Astrocyte of the hippocampus (primary cell): ENCODE measurements at places on chromosomes 5 and 9.

DNA sequence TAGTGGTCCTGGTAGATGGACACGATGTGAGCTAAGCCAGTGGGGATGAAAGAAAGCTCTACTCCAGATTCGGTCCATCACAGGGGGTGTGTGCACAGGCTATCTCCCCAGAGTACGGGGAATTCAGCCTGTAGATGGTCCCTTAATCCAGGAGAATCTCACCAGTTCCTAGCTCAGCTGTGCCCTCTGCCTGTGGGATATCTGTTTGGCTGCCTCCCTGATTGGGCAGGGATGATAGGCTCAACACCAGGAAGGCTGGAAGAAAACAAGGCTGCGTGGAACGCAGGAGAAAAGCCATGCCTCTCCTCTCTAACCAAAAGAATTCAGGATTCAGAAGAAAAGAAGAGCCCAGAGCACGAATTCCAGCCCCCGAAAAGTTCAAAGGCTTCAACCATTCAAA is 40.9 kb downstream of the VLDLR start:
- no peak for DNase-seq

- DNase-seq: no peak
Measured at GRCh38 chr9:133460405-133461175, 812 bp downstream of the CACFD1 start.

GRCh38 chr9:18692268-18692667 is 218.3 kb downstream of the ADAMTSL1 start:
- DNase-seq: no peak

GRCh38 chr9:36933676-36934215 is 100.3 kb downstream of the PAX5 start:
- DNase-seq: no peak

GRCh38 chr5:76745670-76746069 is 29.7 kb downstream of the F2R start:
- DNase-seq: no peak

DNA sequence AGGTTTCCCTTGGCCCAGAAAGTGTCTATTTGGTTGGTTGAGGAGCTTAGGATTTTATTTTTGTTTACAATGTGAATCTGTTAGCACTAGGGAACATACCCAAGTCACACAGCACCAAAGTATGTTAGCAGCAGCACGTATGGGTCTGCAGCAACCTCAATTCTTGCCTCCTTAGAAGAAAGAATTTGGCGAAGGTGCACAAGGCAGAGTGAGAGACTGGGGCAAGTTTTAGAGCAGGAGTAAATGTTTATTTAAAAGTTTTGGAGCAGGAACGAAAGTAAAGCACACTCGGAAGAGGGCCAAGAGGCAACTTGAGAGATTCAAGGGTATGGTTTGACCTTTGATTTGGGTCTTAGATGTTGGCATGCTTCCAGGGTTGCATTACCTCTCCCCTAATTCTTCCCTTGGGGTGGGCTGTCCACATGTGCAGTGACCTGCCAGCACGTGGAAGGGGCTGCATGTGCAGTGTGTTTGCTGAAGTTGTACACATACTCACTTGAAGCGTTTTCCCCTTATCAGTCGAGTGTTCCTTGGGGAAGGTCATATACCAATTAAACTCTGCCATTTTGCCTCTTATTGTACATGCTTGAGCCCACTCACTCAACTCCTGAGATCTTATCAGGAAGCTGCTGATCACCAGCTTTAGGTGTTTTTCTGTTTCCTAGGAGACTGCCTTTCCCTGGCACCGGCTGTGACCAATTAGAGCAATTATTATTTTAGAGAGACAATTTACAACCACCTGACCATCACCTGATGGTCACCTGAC is 64.9 kb upstream of the SHC3 start:
- DNase-seq: no peak

GRCh38 chr5:140214831-140215230 is 39.8 kb downstream of the CYSTM1 start:
- DNase-seq: peak; percentile 85

DNA sequence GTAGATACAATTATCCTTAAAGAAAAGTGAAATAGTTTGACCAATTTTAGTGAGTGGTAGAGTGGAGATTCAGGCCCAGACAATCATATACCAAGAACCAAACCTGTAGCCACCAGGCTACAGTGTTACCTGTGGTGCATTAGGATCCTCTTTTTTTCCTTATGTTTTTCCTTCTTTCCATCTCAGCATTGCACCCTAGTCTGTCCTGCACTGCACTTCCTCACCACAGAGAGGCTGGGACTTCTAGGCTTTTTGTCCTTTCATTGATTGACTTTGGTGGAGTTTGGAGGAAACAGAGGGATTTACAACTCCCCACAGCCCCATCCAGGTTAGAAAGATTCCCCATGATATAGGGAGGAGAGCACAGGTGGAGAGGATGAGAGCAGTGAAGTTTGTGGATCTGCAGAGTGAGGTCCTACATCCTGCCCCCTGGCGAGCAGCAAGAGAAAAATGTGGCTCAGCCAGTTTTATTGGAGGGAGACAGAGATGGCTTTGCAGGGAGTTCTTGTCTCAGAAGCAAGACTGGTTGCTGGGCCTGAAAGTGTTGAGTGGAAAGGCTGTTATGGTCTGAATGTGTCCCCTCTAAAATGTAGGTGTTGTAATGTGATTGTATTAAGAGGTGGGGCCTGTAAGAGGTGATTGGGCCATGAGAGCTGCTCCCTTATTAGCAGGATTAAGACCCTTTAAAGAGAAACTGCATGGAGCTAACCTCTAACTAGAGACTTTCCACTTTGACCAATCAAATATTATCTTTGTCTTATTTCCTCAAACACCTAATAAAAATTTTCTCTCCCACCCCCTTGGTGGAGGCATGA is 36.2 kb downstream of the KIF4B start:
- no peak for DNase-seq

DNA sequence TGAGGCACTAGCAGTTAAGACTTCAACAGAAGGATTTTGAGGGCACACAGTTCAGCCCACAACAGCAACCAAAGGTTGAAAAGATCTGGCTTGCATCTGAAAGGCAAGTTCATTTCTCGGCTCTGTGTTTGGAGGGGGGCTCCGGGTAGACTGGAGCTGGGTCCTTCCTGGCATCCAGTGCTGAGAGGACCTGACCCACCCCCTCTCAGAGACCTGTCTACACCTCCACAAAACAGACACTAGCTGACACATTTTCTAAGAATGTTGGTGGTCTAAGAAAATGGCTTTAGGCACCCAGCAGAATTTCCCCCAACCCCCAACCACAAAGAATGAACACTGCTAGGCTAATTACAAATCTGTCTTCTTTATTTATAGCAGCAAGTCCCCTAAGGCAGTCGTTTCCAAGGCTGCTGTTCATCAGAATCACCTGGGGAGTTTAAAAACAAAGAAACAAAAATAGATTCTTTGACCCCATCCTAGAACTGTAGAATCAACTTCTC is 6.2 kb upstream of the PTCH1 start:
- peak; percentile 11 for DNase-seq

DNA sequence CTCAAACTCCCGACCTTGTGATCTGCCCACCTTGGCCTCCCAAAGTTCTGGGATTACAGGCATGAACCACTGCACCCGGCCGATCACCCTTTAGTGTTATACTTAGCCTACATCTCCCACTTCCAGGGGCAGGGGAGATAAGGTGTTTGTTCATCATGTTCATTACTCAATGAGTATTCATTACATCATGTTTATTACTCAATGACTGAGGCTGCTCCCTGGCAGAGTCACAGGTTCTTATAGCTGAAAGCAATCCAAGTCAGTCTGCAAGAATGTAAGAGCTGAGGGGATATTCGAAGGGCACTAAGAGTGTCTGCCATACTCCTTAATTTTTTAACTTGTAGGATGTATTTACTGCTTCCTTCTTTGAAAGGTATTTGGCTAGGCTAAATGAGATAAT is 214.2 kb downstream of the SPATA31D1 start:
- DNase-seq: peak; percentile 26

GRCh38 chr5:149418910-149419531 is 39.9 kb upstream of the IL17B start:
- DNase-seq: no peak

- peak; percentile 37 for DNase-seq
Measured at GRCh38 chr9:13719446-13719845, 440.0 kb upstream of the MPDZ start.

DNA sequence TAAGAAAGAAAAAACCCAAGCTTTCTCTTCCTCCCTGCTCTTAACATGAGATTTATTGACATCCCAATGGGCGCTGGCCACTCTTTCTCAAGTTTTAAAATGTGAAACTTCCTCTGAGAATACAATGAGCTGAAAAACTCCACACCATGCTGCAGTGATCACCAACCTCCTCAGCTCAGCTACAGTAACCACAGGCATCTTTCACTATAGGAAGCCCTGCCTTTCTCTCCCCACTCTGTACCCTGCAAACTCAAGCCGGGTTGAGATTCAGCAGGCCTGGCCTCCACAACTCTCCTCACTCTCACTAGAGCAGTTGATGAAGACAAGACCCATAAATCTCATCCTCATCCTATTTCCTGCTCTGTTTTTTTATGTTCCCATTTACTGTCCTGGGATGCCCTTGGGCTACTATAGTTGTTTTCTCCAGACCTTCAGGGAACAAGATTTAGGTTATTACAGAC is 48.3 kb downstream of the SH3TC2 start:
- DNase-seq: no peak

DNA sequence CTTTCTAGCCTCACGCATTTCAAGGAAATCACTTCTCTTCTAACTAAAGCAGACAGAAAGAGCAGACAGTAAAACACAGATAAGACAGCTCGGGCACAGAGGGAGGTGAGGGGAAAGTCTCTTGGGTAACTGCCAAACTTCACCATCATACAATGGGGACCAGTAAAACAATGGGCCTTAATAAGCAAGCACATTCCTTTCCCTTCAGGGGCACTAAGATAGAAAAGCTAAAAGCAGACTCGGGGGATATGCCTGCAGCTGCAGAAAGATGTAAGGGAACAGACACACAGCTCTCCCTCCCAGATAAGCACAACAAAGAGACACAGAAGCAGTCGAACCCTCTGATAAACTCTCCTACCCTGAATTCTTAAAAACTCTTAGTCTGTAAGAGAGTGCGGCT is 15.6 kb upstream of the CKS2 start:
- DNase-seq: no peak

- DNase-seq: peak; percentile 10
Measured at GRCh38 chr9:15927161-15927560, 374.3 kb downstream of the CCDC171 start.

- DNase-seq: no peak
Measured at GRCh38 chr9:133474215-133474614, 4.7 kb downstream of the SLC2A6 start.

DNA sequence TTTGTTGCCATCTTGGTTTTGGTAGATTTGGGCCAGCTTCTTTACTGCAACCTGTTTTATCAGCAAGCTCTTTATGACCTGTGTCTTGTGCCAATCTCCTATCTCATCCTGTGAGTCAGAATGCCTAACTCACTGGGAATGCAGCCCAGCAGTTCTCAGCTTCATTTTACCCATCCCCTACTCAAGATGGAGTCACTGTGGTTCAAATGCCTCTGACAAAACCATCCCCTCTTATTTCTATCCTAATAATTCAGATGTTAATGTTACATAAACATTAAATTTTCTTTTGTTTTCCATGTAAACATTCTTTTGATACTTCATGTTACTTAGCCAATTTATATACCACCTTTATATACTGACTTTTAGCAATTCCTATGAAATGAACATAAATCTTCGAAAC is 746.3 kb downstream of the CDH18 start:
- DNase-seq: peak; percentile 17

DNA sequence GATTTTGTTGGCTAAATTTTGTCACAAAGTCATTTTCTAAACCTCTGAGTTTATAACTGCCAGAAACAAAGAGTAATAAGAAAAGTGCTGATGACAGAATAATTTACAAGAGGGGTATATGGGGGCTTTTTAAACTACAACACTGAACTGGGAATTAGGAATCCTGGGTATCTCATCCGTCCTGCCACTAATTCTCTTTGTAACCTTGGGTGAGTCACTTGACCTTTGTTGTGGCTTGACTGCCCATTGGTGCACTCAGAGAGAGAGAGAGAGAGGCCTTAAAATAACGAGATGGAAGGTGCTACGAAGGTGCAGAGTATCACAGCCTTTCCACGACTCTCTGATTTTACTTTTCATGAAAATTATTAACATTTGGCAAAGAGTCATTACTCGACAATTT is 130.3 kb upstream of the CNTLN start:
- DNase-seq: no peak
